Stimulated activated memory B cell treated with anti-CD40 and anti-IgM and Interleukin-4, amounts not matched to agents 10 μg/mL and 1 μg/mL and 100 μg/mL, for 72 hours (primary cell): ENCODE measurements at places on chromosomes 13 and 19.

- ATAC-seq = peak; percentile 1
These were observed 1.3 kb upstream of the BSG start for GRCh38 chr19:570937-571565.

DNA sequence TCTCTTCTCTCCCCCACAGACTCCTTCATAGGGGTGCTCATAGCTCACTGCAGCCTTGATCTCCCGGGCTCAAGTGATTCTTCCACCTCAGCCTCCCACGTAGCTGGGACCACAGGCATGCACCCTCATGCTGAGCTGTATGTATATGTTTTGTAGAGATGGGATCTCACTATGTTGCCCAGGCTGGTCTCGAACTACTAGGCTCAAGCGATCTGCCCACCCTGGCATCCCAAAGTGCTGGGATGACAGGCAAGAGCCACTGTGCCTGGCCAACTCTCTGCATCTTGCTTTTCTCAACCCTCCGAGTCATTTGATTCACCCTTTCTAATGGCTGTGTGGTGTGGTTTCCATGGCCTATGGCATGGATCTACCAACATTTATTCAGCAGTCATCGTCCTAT is 10.1 kb upstream of the IRGC start:
- no peak for ATAC-seq

DNA sequence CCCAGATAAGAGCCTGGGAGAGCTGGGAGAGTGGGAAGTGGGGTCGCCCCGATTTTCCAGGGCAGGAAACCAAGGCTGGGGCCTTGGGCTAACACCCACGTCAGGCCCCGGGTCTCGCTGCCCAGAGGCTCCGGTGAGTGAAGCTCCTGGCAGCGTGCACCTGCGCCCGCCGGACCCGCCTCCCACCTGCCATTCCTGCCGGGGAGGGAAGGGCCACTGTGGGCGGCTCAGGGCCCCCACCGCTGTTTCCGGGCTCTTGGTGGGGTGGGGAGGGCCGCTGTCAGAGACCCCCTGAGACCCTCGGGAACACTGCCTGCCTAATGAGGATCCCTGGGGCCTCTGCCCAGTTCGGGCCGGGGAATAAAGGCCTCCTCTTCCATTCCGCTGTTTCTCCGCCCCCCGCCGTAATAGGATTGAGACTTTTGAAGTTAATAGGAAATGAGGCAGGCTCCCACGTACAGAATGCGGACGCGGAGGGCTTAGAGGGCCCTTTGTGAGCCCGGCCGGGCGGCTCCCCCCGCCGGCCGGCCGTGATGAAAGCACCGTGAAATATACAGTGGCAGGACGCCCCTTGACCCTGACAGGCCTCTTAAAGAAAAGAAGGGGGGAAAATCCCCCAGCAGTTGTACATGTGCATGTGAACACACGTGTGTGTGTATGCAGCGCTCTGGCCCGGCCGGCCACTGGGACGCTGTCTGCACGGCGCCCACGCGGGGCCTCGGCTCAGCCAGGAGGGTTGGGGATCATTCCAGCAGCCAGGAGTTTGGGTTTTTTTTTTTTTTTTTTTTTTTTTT is 33.2 kb downstream of the EFNA2 start:
- ATAC-seq = no peak

DNA sequence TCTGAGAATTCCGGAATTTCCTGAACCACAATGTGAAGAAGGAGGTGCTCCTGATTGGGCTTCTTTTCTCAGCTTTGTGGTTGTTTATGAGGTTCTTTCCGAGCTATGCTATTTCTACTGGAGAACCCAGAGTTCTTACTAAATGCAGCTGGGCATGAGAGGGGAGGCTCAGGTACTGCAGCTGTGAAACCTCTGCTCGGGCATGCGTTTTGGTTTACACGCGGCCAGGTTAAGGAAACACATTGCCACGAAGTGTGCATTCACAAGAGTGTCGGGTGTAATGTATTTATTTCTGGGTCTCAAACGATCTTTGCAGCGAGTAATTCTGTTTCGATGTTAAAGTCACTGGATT is 661 bp upstream of the MIR17HG start:
- ATAC-seq = peak; percentile 52

DNA sequence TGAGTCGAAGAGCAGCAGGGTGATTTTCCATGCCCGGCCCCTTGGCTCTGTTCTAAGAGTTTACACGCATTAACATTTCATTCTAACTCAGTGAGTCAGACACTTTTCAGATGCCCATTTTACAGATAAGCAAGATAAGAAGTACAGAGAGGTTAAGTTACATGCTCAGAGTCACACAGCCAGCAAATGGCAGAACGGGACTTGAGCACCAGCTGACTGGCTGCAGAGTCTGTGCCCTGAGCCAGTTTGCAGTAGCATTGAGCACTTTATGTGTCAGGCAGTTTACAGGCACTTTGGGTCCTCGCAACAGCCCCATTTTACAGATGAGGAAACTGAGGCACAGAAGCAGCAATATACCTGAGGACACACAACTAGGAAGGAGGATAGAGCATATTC is 19.0 kb downstream of the CCDC8 start:
- no peak for ATAC-seq

DNA sequence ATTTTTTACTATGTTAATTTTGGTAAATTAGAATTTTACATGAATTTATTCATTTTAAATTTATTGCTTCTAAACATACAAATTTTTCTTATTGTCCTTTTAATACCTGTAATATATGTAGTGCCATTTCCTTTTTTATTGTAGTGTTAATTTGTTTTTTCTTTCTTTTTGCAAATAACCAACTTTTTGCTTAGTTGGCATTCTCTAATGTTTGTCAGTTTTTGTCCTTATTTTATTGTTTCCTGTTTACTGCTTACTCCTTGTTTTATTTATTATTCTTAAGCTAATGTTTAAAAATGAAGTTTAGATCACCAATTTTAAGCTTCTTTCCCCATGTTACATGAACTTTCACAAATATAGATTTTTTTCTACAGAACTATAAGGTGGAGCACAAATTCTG is 516.6 kb downstream of the SLITRK1 start:
- ATAC-seq = no peak

DNA sequence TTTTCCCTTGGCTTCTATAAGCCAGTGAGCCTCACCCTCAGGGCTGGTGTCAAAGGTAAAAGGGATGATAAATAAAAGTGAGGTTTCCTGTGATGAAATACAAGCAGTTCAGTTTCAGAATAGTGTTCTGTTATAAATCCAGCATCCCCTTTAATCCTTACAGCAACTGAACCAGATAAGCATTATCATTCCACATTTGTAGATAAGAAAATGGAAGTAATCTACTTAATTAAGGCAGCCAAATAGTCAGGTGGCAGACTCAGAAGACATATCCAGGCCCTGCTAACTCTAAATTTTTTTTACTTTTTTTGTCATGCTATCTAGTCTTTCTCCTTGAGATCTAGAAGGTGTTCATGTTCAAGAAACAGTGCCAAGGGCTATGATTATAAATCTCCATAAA is 99.4 kb upstream of the SOX21 start:
- ATAC-seq = no peak

- no peak for ATAC-seq
These were observed 3.8 kb upstream of the PRR12 start for GRCh38 chr19:49587227-49587626.

DNA sequence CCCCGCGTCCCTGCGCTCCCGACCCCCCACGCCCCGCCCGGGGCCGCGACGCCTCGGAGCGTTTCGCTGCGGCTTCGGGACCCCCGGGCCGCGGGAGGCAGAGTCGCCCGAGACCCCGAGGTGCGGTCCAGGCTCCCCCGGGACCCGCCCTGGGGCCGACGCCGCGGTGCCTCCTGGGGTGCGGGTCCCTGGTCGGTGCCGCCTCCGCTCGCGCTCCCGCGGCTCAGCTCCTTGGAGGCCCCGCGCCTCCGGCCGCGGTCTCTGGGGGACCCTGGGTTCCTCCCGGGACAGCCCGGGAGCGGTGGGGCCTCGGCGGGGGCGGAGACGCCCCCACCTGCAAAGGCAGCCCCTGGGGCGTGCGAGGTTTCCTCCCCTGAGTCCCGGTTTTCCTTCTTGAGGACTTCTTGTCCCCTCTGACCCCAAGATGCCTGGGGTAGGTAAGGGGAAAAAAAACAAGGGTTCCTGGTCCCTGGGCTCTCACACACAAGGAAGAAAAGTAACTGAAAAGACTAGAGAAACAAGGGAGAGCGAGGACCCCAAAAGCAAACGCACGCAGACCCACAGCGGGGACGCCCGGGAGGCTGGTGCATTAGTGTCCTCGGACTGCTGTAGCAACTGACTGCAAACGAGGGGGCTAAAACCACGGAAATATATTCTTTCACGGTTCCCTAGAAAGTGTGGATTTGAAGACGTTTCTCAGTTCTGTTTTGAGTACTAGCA is 740 bp downstream of the ZNF555 start:
- peak; percentile 42 for ATAC-seq

DNA sequence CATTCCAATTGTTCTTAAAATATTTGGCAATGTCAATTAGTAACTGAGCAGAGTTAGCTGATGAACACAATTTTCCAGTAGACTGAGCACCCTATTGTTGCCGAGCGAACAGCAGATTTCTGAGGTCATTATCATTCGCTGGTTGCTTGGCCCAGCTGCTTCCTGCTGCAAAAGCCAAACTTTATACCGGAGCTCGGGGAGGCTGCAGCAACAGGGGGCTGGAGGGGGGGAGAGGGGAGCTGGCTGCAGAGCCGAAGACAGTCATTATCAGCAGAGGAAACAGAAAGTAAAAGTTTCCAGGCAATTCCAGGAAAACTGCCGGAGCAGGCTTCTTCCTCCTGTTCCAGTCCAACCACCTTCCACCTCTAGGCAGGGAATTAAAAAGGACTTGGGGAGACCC is 77.9 kb downstream of the ZNF536 start:
- no peak for ATAC-seq
